NCI-H460 (cell line): ENCODE measurements at places on chromosomes 5 and 9. TPM values are rescaled to one million over a fixed set of nuclear protein-coding genes. Genes with fewer than 3 reads are reported as not detected.

DNA sequence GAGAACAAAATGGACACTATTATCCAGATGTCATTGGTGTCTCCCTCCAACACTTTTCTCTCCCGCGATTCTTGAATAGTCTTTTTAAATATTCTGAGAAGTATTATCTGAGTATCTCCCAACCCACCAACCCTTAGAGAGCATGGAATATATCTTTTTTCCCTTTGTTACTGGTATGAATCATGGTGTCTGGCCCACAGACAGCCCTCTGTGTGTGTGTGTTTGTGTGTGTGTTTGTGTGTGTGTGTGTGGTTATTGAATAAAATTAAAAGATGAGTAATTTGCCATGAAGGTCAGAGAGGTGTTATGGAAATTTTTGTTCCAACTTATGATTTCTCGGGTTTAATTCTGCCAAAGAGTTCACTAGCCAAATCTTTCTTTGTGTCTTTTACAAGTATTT, 47.7 kb downstream of the CAMK4 start:
- DNase-seq, result no peak

PPP1R26 gene
- 37.3 and 39.3 TPM in 2 replicates for total RNA-seq

DNA sequence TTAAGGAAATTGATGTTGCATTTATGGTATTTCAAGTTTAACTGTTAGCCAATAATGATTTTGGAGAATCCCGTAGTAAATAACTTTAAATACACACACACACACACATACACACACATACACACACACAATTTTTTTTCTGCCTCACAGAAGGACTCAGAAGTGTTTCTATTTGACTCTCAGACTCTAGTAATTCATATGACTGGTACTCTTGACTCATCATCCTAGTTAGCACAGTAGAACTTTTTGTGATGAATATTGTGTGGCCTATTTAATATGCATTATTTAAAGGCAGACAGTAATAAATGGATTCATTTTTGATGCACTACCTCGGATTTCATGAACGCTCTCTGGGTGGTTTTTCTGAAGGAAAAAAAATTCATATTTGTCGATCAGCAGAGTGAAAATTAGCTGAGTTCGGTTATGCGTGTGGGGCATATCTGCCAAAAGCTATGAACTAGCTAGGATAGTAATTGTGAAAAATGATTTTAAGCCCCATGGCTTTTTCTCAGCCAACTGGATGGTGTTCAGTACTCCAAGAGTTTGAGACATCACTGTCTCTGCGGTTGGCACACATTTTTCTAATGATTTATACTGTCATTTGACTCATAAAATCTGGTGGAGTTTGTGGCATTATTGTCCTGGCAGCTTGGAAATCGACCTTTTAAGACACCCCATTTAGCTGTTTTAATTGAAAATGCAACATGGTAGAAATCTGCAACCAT, 102.2 kb downstream of the PCSK5 start:
- DNase-seq, result no peak

GCNT4 gene
- total RNA-seq, result 0.06 and 0.22 TPM in 2 replicates

KIAA0825 gene
- 13.0 and 13.2 TPM in 2 replicates for total RNA-seq

GPR151 gene
- not detected in 2 replicates for total RNA-seq

DNA sequence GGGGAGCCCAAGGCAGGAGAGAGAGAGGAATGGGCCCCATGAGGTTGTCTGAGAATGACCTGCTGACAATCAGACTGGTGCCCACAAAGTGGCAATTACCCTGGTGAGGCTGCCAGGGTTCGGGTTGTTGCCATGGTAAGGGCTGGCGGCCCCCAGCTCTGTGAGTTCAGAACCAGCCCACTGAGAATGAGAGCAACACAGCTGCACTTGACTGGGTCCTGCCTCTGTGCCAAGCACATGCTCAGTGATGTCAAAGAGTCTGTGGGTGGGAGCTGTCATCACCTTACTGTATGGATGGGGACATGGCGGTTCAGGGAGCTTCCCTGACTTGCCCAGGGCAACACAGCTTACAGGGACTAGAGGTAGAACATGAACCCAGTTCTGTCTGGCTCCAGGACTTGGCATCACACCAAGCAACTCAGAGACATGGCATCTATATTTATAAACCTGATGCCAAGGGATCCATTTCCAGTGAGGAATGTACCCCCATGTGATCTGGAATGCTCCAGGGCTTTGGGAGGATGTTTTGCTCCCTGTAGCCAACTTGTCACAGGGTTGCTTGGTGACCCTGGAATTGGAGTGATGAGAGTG, 38.2 kb upstream of the TEX48 start:
- DNase-seq, result no peak
